Natural killer cell (primary cell): ENCODE measurements at places on chromosomes 2 and 18.

- DNase-seq, result no peak
These were observed 215.8 kb upstream of the ACVR2A start for GRCh38 chr2:147628971-147629421.

DNA sequence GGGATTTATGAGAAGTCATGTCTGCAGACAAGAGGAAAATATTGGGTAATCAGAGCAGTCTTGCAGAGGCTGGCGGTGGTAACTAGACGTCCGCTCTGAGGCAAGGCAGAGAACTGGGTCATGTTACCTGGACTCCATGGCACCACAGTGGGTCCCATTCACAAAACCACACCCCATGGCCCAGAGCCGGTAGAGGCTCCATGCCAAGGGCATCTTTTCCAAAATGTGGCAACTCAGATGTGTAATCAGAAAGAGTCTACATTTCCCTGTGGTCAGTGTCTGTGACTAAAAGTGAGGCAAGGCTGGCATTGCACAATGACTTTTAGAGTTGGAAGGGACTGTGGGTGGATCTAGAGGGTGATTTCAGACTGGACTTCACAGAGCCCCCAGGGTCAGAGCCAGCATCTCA, 113.1 kb downstream of the MREG start:
- DNase-seq, result no peak

DNA sequence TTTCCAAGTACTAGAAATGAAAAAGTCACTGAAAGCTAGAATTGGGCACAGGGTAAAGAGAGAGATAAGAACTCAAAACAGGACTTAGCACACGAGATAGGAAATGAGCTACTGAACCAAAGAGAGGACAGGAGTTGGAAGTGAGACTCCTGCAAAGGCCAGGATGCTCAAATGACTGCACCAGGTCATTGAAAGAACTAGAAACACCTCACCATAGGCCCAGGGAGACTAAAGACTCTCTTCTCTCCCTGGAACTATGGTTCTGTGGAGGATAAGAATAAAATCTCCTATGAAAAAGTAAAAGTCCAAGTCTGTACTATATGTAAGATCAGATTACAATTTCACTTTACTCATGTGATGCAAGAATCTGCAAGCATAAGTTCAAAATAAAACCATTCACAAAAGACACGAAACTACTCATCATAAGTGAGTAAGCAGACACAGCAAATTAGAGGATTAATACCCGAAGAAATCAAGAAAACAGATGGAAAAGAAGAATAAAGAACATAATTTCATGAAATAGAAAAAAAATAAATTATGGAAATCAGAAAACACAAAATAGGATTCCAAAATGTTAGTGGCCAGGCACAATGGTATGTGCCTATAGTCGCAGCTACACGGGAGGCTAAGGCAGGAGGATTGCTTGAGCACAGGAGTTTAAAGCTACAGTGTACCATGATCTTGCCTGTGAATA, 6.5 kb downstream of the NBAS start:
- DNase-seq, result no peak

DNA sequence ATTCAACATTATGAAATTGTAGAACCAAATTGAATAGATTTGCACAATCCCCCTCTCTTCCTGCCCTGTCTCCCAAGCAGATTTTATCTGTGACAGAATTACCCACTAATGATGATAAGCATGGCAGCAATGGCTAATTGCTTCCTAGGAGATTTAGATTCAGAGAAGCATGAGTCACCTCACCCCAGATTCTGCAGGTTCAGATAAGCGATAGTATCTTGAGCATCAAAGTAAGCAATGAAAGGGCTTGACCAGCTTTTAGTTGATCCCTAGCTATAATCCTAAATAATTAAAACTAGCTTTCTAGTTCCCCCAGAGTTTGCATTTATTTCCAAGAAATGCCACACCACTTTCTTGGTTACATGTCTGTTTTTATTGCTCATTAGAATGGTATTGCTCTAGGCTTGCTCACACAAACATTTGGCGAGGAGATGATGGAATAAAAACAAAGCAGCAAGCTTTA, 204.3 kb downstream of the GULP1 start:
- no peak for DNase-seq

- no peak for DNase-seq
These were observed 202.1 kb upstream of the MEX3C start for GRCh38 chr18:51399491-51400122.

DNA sequence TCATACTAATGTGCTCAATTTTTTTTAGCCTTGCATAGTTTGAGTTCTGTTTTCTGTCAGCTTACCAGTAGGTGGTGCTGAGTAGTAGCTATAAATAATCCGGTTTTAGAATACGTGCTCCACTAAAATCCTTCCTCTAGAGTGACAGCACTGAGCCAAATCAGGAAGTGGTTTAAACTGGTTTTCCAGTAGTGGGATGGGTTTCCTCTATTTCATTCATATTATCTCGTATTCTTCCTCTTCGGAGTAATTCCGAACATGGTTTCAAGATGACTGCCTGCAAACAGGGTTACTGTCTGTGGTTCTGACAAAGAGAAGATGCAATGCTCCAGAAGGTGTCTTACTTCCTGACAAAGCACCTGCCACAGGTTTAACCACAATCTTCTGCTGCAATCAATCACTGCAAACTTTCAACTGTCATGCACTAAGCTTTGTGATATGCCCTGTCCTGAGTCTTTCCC, 496.9 kb upstream of the VRK2 start:
- DNase-seq, result no peak

- no peak for DNase-seq
These were observed 47.2 kb downstream of the DYSF start for GRCh38 chr2:71500426-71501079.

GRCh38 chr18:74310411-74310810, 5.2 kb upstream of the C18orf63 start:
- no peak for DNase-seq

DNA sequence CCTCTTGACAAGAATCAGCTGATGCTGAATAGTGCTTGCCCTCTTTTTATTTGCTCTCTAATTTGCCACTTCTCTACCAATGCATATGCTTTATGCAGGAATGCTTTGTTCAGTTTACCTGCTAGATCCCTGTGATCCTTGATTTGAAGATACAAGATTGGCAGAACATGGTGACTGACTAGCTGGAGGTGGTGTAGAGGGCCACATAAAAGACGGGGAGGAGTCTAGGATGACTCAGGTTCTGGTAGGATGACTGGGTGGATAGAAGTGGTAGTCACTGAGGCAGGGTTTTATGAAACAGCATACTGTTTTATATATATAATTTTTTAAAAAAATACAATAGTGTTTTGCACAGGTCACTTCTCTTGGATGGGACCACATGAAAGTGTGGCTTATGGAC, 6.3 kb upstream of the ADGRF3 start:
- no peak for DNase-seq

GRCh38 chr2:105894327-105894944, 149.7 kb downstream of the NCK2 start:
- DNase-seq, result no peak

DNA sequence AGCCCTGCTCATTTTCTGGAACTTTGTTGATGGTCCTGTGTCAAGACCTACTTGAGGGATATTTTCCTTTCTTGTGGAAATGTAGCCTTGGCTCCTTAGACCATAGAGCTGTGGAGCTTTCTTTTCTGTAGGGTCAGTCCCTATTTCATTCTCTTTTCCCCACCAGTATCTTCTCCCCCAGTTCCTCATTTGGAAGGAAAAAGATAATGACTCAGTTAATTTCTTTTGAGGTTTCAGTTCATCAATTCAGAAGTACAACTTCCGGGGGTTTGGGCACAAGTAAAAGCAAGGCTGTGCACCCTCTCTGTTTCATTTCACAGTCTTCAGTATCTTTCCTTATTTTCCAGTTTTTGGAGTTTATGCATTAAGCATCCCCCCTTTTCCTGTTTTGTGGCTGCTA, 70.7 kb downstream of the CDC42EP3 start:
- DNase-seq, result no peak

DNA sequence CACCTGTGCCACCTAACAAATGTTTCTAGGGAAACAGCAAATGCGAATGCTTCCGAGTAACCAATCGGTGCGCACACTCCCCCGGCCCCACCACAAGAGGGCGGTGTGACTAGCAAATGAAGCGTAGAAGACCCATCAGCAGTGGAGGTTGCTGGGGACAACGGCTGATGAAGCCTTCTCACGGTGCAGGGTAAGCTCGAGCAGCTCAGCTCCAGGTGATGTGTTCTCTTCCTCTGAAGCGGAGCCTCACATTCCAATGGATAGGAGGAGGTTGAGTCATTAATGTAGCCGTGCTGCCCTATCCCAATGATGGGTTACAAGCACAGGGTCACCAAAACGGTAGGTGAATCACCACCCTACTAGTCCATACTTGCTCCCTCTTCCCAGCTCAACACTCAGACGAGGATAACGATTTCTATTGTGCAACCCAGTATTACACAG, 127.6 kb upstream of the TWIST2 start:
- peak; percentile 28 for DNase-seq

GRCh38 chr2:164257742-164258141, 363.5 kb downstream of the GRB14 start:
- DNase-seq, result no peak

DNA sequence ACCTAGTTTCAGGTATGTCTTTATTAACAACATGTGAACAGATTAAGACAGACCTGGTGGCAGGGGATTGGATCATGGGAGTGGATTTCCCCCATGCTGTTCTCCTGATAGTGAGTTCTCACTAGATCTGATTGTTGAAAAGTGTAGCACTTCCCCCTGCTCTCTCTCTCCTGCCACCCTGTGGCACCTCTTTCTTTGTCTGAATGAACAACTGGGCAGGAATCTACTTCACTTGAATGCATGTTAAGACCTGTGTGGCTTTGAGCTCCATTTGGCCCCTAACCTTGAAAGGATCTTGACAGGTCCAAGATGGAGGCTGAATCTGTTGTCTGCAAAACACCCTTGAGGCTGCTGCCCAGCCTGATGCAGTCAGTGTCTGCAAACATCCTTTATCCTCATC, 194.4 kb downstream of the RNF144A start:
- DNase-seq, result peak; percentile 9

- DNase-seq, result no peak
These were observed 135.0 kb downstream of the IKZF2 start for GRCh38 chr2:213016166-213016983.

GRCh38 chr2:102050854-102051391, 59.2 kb downstream of the IL1R2 start:
- DNase-seq, result no peak

GRCh38 chr2:173602153-173602795, 247.6 kb downstream of the CDCA7 start:
- no peak for DNase-seq

DNA sequence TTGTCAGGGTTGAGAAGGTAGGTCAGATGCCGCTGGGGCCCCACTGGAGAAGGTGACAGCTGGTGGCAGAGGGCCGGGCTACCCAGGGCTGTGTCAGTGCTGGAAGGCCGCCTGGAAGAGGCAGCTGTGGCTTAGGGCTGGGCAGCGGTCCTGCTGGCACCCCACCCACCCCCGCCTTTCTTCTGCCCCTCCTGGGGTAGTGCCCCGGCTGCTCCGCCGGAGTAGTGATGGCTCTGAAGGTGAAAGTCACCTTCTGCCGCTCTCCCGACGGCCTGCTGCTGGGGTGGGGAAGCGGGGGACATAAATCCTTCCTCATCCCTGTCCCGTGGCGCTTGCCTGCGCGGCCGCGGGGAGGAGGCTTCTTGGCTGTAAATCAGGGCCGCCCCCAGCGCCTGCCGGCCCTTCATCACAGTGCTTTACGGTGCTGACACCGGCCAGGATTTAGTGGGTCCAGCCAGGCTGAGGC, 332.2 kb downstream of the DYSF start:
- DNase-seq, result no peak

DNA sequence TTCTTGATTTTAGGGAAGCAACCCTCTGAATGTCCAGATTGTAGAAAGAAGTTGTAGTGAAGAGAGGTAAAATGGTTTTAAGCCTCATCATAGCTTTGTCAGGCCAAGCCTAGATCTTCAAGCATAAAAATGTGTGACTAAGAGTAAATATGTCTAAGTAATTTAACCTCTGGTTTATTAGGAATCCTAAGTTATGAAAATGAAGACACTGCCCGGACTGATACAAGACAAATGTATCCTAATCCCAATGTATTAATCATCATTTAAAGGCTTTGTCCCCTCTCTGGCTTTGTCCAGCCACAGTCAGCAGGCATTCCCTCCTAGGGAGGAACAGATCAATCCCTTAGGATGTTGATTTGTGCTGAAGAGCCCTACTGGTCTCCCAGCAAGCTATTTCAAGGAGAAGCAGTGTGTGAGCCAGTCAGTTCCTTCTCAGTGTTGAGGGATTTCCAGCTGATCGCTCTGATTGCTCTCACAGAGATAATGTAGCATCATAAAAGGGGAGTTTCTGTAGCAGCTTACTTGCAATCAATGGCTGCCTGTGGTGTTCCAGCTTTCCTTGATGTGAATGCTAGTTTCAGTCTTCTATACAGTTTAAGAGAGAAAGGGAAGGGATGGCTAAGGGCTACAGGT, 796.1 kb downstream of the EPHA4 start:
- DNase-seq, result no peak

DNA sequence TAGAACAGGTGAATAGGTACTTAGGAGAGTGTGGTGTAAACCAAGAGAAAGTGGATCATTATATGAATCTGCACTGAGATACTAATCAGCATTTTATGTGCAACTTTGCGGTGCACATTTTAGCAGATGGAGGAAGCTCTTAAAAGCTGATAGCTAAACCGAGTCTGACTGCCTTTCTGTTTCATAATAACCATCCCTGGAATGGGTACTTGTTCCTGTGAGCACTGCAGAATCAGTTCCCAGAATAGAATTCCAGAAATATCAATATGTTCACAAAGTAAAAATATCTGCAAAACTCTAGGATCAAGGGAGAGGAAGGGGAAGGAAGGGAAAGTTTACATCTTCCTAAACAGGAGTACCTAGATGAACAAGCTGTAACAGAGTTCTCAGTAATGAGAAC, 432.2 kb upstream of the HNRNPA3 start:
- no peak for DNase-seq

GRCh38 chr2:240524963-240525718, 32.6 kb downstream of the ANKMY1 start:
- no peak for DNase-seq

DNA sequence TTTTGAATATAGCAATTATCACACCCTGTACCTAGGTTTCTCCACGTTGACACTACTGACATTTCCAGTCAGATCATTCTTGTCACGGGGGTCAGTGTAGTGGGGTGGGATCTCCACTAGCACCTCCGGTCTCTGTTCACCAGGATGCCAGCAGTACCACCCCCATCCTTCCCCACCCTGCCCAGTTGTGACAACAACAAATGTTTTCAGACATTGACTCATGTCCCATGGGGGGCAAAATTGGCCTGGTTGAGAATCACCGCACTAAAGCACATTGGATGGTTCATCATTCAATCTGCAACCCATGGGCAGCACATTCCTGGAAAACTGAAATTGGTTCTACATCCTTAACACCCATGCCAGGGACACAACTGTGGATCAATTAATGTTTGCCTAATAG, 32.3 kb downstream of the FEZ2 start:
- no peak for DNase-seq
